Upper lobe of right lung (tissue), 1 donor: ENCODE measurements at places on chromosomes 2 and 18.

- DNase-seq = no peak
These were observed 841.1 kb downstream of the TSN start for GRCh38 chr2:122596598-122596997.

- peak; percentile 63 for DNase-seq
These were observed 4.7 kb upstream of the DNAJB2 start for GRCh38 chr2:219274361-219274921.

- DNase-seq = no peak
These were observed 119.0 kb upstream of the CDC42EP3 start for GRCh38 chr2:37790462-37790861.

GRCh38 chr2:241868661-241869081 lies 858 bp upstream of the RTP5 start:
- DNase-seq = no peak

DNA sequence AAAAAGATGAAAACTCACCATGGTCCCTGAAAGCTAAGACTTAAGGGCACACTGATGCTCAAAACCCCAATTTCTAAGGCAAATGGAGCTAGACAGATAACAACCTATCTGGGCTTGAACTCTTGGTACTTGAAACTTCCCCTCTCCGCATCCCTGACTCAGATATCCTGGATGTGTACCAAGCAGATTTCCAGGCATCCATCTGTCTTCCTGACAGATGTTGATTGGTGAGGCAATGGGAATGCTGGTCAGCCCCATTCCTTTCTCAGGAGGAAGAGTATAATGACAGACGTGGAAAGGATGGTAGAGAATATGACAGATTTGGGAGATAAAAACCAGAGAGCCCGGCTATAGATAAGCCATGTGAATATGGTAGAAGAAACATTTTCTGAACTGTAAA lies 69.2 kb downstream of the ADD2 start:
- DNase-seq = no peak

GRCh38 chr18:32919799-32920198 lies 147.0 kb upstream of the KLHL14 start:
- no peak for DNase-seq

- DNase-seq = no peak
These were observed 139.1 kb upstream of the FHL2 start for GRCh38 chr2:105537920-105538319.

GRCh38 chr2:54872780-54873179 lies 149.3 kb downstream of the EML6 start:
- no peak for DNase-seq

DNA sequence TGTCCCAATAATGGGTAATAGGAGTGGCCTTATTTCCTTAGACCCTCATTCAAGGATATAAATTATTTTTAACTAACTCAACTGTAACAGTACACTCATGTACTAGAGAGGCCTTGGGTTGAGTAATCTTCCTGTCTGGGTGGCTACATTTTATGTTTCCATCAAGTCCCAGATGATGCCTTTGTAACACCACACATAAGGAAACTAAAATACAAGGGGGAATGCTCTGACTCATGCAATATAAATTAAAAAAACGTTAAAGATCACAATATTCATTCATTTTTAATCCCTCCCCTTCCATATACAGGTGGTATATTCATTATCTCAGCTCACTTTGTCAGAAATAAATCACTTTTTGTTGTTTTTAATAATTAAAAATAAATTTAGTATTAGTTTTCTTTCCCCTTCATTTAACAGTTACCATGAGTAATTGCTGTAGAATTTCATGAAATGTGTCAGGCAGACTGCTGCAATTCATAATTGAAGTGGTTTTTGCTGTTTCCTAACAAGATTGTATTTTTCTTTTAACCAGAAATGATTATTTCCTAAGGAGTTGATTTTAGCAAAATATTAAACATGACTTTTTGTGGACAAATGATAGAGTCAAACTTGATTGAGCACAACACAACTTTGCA lies 1403.6 kb downstream of the SUCLG1 start:
- DNase-seq = no peak

- DNase-seq = no peak
These were observed 3.2 kb downstream of the TNS1 start for GRCh38 chr2:217999595-217999959.

- DNase-seq = no peak
These were observed 56.6 kb downstream of the SOWAHC start for GRCh38 chr2:109670556-109671411.

DNA sequence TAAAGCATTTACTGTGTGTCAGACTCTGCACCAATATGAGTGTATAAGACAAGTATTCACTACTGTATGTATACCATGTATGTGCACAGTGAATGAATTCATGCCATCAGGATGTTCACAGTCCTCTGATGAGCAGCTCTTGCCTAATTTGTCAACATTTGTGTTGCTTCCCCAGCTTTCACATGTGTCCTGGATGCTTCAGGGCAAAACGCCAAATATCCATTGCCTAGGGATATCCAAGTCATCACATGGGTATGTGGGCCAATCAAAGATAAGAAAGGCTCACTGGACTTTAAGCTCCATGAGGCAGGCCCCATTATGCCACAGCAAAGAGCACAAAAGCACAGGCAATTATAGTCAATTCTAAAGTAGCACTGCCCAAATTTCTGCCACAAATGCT lies 134.2 kb upstream of the CHAC2 start:
- DNase-seq = no peak

DNA sequence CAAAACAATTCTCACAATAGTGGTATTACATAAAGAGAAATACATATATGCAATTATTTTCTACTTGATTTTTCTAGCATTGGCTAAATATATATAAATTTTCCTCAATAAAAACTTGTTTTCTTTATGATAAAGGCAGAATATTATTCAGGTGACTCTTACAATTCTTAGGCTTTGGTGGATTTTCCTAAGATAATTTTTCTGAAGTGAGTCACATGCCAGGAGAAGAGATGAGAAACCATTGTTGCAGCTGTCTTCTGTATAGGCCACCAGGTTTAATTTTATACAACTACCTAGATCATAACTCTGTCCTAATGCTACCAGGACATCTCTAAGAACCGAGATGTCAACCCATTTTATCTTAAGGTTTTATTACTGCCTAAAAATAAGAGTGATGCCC lies 552.4 kb upstream of the CDH2 start:
- no peak for DNase-seq

DNA sequence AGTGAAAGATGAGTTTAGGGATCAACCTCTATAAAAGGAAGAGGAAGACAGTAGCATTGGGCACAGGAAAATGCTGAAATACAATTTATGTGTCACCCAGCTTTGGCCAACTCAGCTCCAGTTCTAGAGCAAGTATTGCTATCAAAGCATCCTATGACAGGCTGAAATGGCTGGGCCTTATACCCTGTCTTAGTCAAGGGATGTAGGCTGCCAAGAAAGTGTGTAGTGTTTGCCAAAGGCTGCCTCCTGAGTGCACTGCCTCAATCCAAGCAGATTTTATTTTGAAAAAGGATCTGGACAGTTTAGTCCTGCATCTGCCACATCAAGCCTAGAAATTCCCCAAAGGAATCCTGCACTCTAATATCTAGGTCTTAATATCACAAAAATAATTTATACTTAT lies 359.9 kb upstream of the ZC3H15 start:
- no peak for DNase-seq

DNA sequence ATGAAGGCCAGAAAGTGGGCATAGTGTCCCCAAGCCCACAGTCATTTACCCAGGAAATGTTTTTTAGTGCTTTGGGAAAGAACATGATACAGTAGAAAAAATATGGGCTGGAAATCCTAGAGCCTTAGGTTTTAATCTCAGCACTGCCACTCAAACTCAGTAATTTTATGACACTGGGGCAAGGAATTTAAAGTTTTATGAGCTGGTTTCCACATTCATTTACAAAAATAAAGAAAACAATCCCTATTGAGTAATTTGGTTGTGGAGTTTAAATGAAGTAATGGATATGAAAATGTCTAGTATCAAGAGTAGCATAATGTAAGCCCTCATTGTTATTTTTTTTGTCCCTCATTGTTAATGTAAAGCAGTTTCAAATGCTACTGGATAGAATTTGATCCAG lies 51.5 kb upstream of the FRZB start:
- no peak for DNase-seq

DNA sequence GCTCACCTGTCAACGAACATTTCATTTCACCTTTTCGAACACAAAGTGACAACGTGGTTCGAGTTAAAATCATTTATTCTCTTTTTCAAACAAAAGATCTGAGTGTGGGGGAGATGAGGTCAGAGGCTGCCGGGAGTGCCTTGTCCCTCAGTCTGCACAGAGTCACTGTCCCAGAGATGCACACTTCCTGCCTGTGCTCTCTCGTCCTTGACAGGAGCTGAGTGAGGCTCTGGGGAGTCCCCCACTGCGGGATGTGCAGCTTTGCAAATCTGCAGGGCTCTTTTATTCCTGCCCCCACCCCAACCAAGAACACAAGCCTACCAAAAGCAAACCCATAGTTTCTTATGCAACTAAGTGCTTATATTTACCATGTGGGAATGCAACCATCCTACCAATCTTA lies 497.8 kb downstream of the EIPR1 start:
- no peak for DNase-seq

- no peak for DNase-seq
These were observed 596.4 kb downstream of the FBXO15 start for GRCh38 chr18:73551211-73551610.

DNA sequence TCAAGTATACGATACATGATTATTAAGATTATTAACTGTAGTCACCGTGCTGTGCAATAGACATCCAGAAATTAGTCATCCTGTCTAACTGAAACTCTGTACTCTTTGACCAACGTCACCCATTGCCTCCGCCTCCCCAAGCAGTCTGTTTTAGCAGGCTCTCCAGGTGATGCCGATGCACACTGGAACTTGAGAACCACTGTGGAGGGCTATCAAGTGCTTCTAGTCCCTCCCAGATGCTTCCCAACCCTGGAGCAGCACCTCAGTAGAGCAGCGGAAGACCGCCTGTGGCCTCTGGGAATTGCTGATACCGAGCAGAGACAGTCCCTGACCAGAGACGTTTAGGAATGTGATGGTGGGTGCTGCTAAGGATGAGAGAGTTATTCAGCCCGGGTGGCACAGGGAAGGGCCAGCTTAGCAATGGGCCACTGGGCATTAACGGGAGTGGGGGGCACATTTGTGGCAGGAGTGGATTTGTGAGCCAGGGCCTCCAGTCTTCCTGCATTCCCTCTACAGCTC lies 50.7 kb downstream of the LIPG start:
- no peak for DNase-seq

DNA sequence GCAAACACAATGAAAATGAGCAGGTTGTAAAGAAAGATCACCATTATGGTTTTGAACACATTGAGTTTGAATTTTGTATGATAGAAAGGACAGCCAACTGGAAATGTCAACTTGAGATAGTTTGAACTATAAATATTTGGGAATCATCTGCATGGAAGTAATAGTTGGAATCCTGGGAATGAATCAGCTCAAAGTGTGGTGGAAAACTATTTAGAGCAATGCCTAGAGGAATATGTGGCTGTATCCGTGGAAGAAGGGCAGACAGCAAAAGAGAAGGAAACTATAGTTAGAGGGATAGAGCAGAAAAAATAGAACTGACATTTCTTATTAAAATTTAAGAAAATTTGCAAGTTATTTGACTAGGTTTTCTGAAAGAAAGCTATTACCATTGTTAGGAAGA lies 112.5 kb upstream of the OTX1 start:
- DNase-seq = no peak

DNA sequence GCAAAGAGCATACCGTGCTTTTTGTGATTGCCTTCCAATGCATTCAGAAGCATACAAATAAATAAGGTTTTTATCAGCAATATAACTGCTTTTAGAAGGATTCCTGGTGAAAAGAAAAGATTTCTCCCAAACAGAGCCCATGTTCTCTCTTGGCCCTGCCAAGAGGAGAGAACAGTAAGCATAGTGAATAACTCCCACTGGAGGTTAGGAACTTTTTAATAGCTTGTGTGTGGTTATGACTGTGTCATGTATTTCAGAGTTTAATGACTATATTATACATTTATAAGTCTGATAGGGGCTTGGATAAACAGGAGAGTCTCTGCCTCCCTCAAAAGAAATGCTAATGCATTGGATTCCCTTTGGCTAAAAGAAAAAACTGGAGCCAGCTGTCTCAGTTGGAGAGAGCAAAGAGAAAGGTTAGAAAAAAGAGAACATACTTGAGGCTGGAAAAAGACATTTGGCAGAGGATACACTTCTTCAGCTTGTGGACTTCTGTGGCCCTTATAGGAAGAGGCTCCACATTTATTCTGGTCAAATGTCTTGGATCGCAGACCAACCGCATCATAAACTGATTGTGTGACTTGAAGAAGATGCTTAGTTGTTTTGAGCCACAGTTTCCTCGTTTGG lies 63.0 kb upstream of the SPRED2 start:
- no peak for DNase-seq

DNA sequence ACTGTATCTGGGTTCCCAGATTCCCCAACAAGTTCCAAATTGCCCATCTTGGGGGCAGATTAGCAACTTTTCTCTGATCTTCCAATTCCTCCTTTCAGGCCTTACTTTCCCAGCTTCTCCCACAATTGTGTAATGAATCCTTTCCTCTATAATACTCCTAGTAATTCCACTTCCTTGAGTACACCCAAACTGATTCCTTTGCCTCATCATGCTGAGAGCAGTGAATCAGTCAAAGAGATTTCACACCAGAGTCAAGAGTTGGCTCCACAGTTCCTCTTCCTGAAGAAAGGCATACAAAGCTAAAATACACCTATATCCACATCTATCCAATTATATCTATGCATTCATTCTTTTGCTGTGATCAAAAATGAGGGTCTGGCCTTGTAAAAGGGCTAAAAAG lies 28.6 kb upstream of the DAPL1 start:
- DNase-seq = no peak

- no peak for DNase-seq
These were observed 97.5 kb upstream of the CTAGE1 start for GRCh38 chr18:22515250-22515649.

DNA sequence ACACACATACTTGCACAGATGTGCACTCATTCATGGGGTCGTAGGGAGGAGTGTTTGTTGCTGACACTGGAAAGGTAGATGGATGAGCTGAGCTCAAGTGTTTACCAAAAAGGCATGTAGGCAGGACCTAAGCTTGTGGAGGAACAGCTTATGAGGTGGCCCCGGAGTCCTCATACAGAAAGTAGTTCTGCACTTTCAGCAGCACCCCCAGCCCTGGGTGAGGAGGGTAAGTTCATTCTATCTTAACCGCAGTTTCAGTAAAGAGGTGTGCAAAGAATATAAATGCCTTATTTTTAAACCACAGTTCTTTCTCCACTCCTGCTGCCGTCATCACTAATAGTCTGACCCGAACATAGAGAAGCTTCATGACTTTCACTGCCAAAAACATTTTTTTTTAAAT lies 31.7 kb upstream of the RNF152 start:
- DNase-seq = no peak

DNA sequence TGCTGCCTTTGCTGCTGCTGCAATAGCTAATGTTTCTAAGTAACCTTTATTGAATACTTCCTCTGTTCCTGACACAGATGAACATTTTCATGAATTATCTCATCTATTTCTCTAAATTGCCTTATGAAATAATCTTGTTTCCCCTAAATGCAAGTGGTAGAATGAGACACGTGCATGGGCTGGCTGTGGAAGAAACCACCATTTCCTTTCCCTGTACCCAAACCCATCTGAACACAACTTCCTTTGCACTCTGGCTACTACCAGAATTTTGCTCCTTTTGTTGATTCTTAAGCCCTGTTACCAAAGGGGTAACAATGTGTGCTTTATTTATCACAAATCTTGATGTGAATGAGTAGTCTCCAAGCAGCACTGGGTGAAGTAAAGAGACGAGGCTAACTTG lies 29.2 kb downstream of the AKAIN1 start:
- no peak for DNase-seq
